ENCODE measurements at places on chromosomes 1 and 21.

- DNase-seq = peak; percentile 25
Observed at GRCh38 chr1:211352985-211353515, 26.4 kb downstream of the TRAF5 start.

DNA sequence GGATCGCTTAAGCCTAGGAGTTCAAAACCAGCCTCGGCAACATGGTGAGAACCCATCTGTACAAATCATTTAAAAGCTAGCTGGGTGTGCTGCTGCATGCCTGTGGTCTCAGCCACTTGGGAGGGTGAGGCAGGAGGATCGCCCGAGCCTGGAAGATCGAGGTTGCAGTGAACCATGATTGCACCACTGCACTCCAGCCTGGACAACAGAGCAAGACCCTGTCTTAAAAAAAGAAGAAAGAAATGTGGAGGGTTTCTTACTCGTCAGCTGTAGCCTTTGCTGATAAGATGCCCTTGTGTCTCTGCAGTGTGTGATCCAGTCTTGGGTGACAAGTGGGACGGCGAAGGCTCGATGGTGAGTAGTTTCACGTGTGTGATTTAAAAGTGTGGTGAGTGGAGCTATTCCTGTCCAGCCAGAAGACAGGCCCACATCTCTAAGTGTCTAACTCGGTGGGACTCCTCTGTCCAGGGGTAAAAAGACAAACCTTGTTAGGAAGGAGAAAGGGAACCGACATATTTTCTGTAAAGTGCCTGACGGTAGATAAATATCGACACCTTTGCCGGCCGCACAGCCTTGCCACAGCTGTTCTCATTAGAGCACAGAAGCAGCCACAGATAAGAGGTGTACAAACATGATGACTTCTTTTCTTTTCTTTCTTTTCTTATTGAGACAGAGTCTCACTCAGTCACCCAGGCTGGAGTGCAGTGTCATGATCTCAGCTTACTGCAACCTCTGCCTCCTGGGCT lies 27.0 kb downstream of the PDXK start:
- no peak for DNase-seq

- DNase-seq = no peak
Observed at GRCh38 chr1:29213055-29213454, 17.7 kb downstream of the MECR start.

DNA sequence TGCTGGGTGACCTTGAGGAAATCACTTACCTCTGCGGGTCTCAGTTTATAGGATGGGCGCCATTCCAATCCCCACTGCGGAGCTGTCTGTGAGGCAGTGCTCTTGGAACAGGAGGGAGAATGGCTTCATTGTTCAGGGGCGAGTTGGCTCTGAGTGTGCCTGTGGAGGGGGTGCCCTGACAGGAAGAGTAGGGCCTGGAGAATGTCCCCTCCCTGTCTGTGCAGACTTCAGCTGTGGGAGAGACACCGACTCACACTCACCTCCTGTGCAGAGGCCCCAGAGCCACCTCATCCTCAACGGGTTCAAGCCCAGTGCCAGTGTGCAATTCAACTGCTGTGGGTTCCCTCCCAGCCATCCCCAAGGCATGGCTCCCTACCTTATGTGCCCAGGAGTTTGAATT lies 17.1 kb downstream of the ADORA1 start:
- no peak for DNase-seq

GRCh38 chr21:27301220-27301619 lies 334.3 kb upstream of the ADAMTS5 start:
- no peak for DNase-seq

GRCh38 chr21:27424601-27425000 lies 457.7 kb upstream of the ADAMTS5 start:
- no peak for DNase-seq

DNA sequence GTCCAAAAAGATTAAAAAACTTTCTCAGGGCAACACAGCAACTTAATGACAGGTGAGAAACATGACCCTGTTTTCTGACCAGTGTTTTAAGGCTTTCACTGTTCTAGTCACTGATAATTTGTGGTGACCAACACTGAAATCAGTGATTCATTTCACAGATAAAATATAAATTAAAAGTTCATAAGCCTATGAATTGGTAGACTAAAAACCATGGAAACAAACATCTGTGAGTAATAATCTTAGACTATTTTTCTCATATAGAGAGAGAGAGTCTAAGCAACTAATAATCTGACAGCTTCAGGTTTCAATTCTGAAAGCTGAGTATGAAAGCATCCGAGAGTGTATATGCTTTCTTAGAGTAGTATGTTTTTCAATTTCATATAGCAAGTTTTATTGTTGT lies 536.9 kb downstream of the ADGRL2 start:
- no peak for DNase-seq

GRCh38 chr1:69888657-69889056 lies 316.7 kb downstream of the LRRC40 start:
- no peak for DNase-seq

- DNase-seq = no peak
Observed at GRCh38 chr1:180627411-180627810, 4.4 kb upstream of the XPR1 start.

- no peak for DNase-seq
Observed at GRCh38 chr1:64263335-64263734, 59.9 kb downstream of the UBE2U start.

GRCh38 chr1:5613900-5614299 lies 378.3 kb downstream of the NPHP4 start:
- DNase-seq = no peak

DNA sequence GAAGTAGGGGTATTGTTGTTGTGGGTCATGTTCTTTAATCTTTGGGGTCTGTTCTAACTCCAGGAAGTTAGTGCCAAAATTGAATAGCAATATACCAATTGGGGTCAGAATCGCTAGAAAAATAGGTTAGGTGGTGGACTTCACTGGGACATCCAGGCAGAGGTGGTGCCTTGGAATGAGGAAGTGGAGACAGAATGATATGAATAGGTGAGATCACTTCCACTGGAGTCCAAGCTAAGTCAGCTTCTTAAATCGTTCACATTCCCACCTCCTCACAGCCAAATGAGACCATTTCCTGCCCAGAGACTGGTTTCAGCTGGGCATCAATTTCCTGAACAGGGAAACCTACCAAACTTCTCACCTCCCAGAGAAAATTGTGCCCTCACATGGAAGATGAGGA lies 137.8 kb upstream of the RAB4A start:
- DNase-seq = no peak

DNA sequence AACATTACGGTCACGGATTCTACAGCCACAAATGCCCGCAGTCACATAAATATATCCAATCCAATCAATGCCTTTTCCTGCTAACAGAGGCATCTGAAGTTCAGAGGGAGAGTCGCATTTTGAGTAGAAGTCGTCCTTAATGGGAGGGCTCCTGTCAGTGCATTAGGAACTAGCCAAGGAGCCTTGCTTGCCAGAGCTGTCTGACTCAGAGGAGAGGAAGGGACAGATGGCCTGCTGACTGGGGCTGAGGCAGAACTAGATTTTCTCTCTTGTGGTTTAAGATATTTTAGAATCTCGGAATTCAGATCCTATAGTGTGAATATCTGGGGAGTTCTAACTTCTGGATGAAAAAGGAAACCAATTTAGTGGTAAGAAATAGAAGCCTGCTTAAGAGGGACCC lies 10.6 kb downstream of the XKR8 start:
- no peak for DNase-seq

DNA sequence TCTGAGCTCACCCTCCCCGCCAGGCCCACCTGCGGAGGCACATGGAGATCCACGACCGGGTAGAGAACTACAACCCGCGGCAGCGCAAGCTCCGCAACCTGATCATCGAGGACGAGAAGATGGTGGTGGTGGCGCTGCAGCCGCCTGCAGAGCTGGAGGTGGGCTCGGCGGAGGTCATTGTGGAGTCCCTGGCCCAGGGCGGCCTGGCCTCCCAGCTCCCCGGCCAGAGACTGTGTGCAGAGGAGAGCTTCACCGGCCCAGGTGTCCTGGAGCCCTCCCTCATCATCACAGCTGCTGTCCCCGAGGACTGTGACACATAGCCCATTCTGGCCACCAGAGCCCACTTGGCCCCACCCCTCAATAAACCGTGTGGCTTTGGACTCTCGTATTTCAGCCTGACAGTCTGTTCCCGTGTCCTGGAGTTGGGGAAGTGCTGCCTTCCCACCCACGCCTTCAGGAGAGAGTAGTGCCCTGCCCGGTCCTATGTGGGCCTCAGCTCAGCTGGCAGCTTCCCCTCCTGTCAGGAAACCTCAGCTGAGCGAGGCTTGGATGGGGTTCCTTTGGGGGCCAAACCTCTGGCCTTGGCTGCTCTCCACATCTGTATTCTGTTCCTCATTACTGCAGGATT lies 9.2 kb downstream of the ZBTB48 start:
- DNase-seq = no peak

DNA sequence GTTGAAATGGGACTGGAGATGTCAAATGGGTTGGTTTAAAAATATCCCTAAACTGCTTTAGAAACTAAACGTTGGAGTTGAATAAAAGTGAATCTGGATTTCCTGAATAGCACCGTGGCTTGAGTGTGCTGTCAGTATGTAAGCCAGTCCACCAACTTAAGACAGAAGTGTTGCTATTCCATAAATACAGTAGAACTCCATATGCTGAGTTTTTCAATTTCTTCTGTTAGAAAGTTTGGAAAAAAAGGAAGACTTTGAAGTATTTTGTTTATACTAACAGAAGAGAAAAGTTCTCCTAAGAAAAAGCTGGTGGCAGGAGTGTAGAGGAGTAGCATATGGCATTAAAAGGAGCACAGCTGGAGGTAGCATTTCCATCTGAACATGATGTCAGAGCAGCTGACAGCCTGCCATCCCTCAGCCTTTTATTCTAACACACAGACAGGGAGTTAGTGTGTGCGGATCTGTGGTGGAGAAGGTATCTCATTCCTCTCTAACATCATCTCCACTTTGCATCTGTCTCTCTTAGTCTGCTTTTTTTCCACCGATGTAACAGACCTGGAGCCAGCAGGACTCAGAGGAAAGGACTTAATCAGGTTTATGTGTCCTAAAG lies at the start of gene ZBTB18:
TSS of gene ZBTB18 (plus strand) at position 449 of the 610 bp plus-strand sequence. CDS start at position 598, 149 bp downstream.
- peak; percentile 73 for DNase-seq

- DNase-seq = no peak
Observed at GRCh38 chr1:201074018-201074417, 38.2 kb downstream of the CACNA1S start.

GRCh38 chr1:59043796-59044195 lies 253.1 kb upstream of the FGGY start:
- no peak for DNase-seq

- DNase-seq = no peak
Observed at GRCh38 chr1:187114792-187115191, 286.0 kb downstream of the PLA2G4A start.

- DNase-seq = no peak
Observed at GRCh38 chr1:107964336-107965109, 457 bp downstream of the VAV3 start.

DNA sequence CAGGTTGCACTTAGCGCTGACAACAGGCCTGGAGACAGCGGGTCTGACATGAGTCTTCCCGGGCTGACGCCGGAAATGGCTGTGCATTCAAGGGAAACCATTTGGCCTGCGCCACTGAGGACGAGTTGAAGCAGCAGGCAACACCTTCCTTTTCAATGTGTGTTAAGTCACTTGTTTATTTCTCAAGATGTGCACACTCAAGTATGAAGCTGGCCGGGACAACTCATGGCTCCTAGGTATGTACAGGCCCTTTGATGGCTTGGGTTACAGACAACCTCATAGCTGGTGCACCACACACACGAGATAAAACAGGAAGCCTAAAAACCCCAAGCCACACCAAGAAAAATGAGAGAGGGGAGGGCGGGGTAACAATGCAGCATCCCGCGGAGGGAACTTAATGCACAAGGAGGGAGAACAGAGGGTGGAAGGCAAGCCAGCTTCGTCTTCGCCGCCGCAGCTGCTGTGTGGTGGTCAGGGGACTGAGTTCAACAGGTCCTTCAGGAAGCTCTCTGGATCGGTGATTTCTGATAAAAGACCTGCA lies 118.0 kb upstream of the IFFO2 start:
- no peak for DNase-seq

- DNase-seq = no peak
Observed at GRCh38 chr1:164660412-164660772, 101.4 kb downstream of the PBX1 start.

DNA sequence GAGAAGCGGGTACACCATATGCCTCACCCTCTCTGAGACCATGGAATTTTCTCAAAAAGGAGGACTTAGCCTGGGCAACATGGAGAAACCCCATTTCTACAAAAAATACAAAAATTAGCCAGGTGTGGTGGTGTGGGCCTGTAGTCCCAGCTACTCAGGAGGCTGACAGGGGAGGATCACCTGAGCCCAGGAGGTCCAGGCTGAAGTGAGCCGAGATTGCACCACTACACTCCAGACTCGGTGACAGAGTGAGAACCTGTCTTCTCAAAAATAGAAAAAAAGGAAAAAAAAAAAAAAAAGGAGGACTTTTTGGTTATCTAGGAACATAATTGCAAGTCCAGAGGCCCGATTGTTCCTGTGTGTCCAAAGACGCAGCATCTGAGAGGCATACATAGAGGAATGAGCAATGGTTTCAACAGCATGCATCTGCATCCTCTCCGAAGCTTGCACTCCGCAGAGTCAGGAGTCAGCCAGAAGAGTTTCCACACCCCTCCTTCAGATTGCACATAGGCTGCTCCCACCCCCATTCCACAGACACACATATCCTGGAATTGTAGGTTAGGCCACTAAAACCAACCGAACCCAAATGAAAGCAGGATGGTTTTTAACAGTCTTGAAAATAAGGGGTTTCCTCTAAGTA lies 2.5 kb upstream of the TBX15 start:
- no peak for DNase-seq
